ENCODE measurements at places on chromosomes 4 and X.

GRCh38 chr4:166594326-166594946 is 639.9 kb downstream of the SPOCK3 start:
- no peak for DNase-seq

DNA sequence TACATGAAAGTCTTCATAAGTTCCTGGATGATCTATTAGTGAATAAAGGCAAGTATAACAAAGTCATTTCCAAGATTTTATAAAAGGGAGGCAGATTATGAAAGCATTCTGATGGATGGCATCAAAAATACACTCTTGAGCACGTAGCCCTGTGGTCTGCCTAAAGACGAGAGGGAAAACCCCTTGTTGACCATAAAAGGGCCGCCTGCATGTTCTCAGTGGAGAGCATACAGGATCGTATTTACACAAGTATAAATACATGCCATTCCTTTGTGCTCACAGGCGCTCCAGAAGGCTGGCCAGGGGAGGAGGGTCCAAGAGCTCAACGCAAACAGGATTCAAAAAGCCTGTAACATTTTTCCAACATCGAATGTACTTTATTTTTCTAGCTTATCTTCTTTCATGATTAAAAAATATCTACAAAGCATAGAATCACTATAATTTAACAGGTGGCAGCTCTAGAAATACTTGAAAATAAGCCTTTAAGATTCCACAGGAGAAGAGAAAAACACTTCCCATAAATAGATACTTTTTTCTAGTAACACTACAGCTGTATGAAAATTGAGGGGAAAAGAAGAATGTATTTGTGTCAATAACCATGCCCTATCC is 29.6 kb downstream of the PDGFC start:
- no peak for DNase-seq

DNA sequence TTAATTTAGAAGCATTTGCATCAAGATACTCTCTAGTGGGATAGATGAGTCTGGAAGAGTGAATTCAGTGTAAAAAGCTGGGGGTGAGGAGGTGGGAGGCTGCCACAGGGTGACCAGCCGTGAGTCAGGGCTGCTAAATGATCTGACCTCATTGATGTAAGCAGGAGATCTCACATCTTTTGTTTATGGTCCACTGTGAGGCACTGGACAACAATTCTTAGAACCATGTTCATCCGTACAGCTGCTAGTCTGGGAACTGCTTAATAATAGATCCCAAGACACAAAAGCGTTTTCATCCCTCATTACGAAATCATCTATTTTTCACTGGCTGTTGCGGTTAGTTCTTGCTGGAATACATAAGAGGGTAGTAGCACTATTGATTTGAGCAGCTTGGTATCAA is 14.1 kb downstream of the KLF3 start:
- no peak for DNase-seq

GRCh38 chrX:108064001-108064400 is 19.1 kb downstream of the VSIG1 start:
- DNase-seq, result no peak

- DNase-seq, result no peak
Measured at GRCh38 chrX:1464971-1465285, 12.2 kb upstream of the ASMTL start.
